ENCODE measurements at places on chromosomes 3 and 15.

GRCh38 chr3:53008932-53009331 is 36.9 kb downstream of the SFMBT1 start:
- no peak for DNase-seq

DNA sequence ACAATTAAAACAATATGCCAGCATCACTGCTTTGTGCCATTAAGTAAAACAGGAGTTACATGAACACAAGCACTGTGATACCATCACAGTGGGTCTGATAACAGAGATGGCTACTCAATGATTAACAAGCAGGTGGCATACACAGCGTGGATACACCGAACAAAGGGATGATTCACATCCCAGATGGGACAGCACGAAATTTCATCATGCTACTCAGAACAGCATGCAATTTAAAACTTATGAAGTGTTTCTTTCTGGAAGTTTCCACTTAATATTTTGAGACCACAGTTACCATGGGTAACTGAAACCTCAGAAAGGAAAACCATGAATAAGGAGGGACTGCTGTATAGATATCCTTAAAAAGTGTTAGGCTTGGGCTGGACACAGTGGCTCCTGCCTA is 44.5 kb downstream of the SLC24A1 start:
- DNase-seq: no peak

- no peak for DNase-seq
Observed at GRCh38 chr3:73708956-73709355, 84.2 kb upstream of the PDZRN3 start.

GRCh38 chr3:98246142-98246541 is 17.9 kb upstream of the OR5H6 start:
- no peak for DNase-seq

DNA sequence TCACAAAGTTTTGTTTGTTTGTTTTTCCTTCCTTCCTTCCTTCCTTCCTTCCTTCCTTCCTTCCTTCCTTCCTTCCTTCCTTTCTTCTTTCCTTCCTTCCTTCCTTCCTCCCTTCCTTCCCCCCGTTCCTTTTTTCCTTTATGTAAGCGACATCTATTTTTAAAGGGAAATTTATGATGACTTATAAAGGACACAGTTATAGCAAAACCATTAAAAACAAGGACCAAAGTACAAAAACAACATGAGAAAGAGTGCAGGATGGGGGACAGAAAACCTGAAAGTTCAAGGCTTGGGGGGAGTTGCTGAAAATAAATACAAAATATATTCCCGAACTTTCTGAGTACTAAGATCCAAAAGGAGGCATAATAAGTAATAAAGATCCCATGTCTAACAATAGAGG is 1.8 kb downstream of the ADGRG7 start:
- DNase-seq: no peak

- DNase-seq: no peak
Observed at GRCh38 chr3:50003216-50003615, 63.3 kb downstream of the RBM6 start.

- no peak for DNase-seq
Observed at GRCh38 chr3:119598410-119599098, 869 bp downstream of the PLA1A start.

- DNase-seq: no peak
Observed at GRCh38 chr15:69253156-69253555, 45.6 kb upstream of the PAQR5 start.

GRCh38 chr3:38003371-38003816 is 12.8 kb downstream of the VILL start:
- DNase-seq: no peak

DNA sequence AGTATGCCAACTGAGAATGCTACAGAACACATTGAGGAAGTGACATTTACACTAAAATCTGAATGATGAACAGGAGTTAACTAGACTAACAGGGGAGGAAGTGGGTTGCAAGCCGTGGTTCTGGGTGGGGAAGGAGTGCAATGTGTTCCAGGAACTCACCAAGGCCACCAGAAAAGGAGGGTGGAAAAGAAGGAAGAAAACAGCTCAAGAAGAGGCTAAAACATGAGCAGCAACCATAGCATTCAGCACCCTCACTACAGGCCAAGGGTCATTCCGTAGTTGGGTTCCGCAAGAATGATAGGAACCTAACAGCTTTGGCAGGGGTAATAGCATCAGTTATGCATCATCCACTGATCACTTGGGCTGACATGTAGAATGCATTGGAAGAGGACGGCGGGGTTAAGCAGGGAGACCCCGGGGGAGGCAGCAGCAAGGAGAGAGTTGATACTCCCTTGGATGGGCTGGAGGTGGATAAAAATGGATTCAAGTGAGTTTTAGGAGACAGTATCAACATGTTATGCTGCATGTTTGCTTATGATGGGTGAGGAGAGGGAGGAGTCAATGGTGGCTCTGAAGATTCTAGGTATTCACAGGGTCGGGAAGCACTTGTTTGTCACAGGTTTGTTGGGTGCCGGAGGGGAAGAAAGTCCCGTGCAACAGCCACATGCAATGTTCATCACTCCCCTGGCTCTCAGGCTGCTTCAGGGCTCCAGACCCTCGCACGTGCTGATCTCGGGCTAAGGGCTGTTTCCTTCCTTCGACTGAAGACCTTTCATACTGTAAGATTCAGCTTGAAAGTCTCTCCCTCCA is 53.2 kb downstream of the LIPC start:
- no peak for DNase-seq

- DNase-seq: no peak
Observed at GRCh38 chr3:178768072-178768864, 232.0 kb downstream of the KCNMB2 start.

GRCh38 chr3:101850246-101851051 is 1.1 kb downstream of the NFKBIZ start:
- DNase-seq: no peak

DNA sequence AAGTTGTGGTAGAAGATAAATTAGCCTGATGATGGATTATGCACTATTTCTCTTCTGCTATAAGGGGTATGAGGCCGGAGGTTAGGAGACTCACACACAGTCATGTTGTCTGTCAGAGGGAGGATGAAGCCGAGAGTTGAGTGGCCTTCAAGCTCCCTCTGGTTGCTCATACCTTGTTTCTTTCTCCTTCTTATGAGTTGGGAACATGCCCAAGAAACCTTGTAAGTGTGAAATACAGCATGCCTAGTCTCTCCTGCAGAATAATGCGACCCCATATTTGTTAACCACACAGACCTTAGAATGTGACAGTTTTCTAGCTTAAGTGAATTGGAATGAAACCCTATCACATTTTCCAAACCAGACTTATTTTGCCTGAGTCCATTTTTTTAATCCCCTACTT is 366.7 kb downstream of the PTPRG start:
- DNase-seq: no peak

DNA sequence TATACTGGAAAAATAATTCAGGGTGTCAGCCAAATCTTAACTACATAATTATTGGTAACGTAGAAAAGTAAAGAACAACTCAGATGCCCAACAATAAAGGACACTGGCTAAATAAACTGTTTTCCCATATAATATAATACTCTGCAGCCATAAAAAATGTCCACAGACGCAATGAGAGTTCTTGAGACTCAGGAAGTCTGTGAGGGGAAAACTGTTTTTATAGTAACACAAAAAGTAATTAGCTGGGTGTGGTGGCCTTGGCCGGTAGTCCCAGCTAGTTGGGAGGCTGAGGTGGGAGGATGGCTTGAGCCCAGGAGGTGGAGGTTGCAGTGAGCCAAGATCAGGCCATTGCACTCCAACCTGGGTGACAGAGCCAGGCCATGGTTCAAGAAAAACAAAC is 5.5 kb upstream of the UBR1 start:
- no peak for DNase-seq

- no peak for DNase-seq
Observed at GRCh38 chr15:75178171-75178937, 23.3 kb upstream of the C15orf39 start.

- DNase-seq: no peak
Observed at GRCh38 chr15:75674366-75674765, 26.7 kb downstream of the SNX33 start.

GRCh38 chr15:75043509-75044257 is 20.3 kb downstream of the PPCDC start:
- peak; percentile 59 for DNase-seq

DNA sequence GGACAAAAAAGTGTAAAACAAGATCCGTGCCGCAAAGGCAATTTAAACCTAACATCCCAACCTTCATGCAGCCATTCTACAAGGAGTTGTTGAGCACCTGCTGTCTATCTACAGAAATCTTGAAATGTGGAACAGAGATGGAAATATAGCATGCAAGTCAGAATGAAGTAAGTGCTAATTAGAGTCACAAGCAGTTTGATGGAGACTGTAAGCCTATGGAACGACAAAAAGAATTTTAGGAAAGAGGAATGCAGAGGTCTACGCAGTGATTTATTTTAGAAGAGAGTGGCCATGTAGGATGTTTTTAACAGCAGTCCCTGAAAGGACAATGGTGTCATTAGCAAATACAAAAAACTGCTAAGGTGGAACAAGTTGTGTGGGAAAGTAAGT is 851 bp upstream of the DCBLD2 start:
- DNase-seq: no peak

GRCh38 chr15:70210076-70210475 is 112.4 kb upstream of the TLE3 start:
- no peak for DNase-seq

GRCh38 chr3:43317461-43318316 is 31.3 kb downstream of the SNRK start:
- DNase-seq: no peak

DNA sequence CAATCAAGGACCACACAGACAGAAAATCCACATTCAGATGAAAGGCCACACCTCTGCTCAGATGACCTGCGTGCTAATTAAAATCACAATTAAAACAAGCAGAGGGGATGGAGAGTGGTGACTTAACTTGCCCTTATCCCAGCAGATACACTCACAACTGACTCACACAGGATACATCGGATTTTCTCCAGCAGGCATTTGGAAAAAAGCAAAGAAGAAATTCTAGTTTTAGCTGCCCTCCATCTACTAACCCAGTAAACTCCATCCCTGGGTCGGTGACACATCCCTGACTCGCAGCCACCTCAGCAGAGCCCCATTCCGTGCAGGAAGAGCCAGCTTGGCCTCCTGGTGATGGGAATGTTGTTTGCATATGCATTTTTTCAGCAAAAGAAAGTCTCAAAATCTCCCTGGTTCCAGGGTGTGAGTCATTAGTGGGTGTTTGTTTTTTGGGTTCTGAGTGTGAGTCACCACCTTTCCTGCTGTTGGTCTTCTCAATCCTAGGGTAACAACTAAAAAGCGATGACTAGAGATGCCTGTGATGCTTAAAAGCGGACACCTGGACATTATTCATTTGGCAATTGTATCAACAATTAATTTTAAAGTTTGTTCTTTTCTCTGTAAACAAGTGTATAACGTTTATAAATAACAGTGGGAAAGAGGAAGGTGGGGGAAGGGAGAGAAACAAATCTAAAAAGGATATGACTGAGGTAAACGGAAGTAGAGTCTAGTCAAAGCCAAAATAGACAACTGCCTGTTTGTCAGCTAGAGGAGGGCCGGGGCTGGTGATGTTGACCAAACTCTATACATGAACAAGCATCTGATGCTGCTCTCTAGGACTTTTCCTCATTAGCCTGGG is 49.8 kb upstream of the SLC4A7 start:
- no peak for DNase-seq

- DNase-seq: no peak
Observed at GRCh38 chr3:50212502-50212901, 7.4 kb downstream of the SLC38A3 start.

- DNase-seq: no peak
Observed at GRCh38 chr3:17741621-17742101, 770 bp downstream of the TBC1D5 start.

- DNase-seq: no peak
Observed at GRCh38 chr3:101262393-101263240, 57.8 kb downstream of the IMPG2 start.

GRCh38 chr3:9201266-9201665 is 48.2 kb downstream of the SRGAP3 start:
- DNase-seq: no peak

DNA sequence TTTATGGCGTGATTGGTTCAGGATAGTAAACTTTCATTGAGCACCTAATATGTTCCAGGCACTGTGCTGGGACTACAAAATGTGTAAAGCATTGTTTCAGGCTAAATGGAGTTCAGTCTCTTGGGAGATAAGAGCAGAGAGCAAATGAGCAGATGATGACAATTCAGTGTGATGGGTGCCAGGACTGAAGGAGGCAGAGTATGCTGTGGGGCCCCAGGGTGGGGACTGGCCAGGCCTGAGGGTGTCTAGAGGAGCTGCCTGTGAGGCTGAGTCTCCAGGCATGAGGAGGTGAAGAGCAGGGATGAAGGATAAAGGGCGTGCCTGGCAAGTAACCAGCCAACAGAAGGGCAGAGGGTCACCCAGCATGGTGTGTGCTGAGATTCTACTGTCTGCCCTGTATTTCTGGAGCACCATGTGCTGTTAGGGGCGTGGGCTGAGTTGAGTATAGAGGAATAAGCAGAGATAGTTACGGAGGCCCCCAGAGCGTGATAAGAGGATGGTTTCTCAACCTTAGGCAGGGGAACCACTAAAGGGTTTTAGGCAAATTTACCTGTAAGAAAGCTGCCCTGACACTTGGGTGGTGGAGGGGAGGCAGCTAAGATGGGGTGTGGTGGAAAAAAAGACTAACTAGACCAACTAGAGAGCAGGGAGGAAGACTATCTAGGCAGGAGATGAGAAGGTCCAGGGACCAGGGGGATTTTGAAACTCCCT is 38.5 kb downstream of the EPHB1 start:
- DNase-seq: no peak

DNA sequence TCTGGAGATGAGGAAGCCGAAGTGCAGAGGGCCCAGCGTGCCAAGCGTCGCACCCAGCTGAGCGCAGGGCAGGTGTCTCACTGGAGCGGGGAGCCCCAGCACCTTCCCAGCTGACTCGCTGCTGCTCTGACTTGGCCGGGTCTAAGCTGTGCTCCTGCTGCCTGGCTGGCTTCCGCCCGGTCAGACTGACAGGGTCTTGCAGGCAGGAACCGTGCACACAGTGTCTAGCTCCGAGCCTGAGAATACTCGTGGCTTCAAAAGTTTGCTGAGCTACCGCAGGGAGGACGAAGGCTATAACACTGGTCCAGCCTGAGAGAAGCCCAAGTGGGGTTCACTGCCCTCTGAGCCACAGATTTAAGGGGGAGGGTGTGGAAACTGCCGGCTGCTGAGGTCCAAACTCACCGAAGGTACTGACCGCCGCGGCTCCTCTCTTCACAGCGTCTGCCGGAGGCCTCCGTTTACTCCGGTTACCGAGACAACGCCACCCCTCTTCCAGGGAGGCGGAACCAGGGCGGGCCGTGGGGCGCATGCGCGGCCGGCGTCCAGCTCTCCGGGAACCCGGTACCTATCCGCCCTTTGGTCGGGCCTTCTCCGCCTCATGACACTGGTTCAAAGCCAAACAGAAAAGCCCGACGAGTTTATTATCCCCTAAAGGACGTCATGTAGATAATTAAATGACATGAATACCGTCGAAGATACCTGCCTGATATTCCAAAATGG is at the start of gene CFAP44:
Gene CFAP44 (minus strand): TSS at position 443 of the 720 bp plus-strand sequence. CDS start 7,829 bp downstream, outside the sequence.
- no peak for DNase-seq

- DNase-seq: no peak
Observed at GRCh38 chr15:44045661-44046060, 149.4 kb downstream of the FRMD5 start.

DNA sequence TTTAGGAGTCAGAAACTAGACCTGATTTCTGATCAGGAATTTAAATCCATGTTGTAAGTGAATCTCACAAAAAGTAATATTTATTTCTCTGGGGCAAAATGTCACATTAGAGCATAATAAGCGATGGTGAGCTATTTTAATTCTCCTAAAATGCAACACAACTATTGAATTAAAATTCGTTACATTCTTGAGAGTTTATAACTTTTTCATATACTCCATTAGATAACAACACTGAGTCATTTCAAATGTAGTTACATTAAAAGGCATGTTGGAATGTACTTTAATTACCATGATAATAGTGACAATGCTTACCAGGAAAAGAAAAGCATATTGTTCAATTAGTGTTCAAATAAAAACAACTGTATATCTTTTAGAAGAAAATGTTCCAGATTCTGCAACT is 116.9 kb downstream of the CADM2 start:
- DNase-seq: no peak
